Transverse colon (tissue), 4 donors: ENCODE measurements at places on chromosomes 12 and 14. TPM values are rescaled to one million over a fixed set of nuclear protein-coding genes. Genes with fewer than 3 reads are reported as not detected.
A peak's percentile ranks its signal among the peaks of the same experiment; 100 is the strongest.

- DNase-seq: no peak
Observed at GRCh38 chr12:51076236-51076930, 7.0 kb downstream of the CSRNP2 start.

GRCh38 chr14:59046746-59047145 lies 141.7 kb upstream of the DAAM1 start:
- DNase-seq: no peak

- DNase-seq: peak; percentile 19
Observed at GRCh38 chr12:26870491-26871419, 37.8 kb upstream of the ITPR2 start.

- no peak for DNase-seq
Observed at GRCh38 chr12:95319694-95320331, 102.2 kb downstream of the VEZT start.

SLC25A47 gene
- not detected for total RNA-seq

GOLT1B gene
- total RNA-seq: 13.8 TPM

AKAP3 gene
- total RNA-seq: not detected

DNA sequence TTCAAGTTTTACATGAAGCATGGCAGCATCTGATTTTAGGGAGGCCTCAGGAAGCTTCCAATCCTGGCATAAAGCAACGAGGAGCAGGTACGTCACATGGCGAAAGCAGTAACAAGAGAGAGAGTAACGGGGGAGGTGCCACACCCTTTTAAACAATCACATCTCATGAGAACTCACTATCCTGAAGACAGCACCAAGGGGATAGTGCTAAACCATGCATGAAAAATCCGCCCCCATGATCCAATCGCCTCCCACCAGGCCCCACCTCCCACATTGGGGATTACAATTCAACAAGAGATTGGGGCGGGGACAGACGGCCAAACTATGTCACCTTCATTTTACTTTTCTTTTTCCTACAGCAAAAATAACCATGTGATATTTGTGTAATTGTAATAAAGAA lies 7.2 kb upstream of the MAP3K9 start:
- DNase-seq: no peak

CD4 gene
- 1.5 TPM for total RNA-seq

DNA sequence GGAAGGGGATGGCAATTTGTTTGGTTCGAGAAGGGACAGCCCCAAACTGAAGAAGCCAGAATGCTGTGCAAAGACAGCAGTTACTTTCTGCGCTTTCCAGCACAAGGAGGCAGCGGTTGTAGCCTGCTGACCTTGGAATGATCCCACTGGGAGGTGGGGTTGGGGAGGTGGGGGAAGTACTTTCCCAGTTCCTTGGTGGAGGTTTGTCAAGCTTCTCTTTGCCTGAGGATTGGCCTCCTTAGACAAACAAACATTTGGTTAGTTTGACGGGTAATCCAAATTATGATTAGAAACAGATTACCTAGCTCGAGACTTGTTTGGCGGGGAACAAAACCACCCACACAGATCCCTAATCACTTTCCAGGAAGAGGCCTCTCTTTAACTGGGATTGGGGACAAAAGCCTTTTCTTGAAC lies 79.1 kb upstream of the EGLN3 start:
- peak; percentile 21 for DNase-seq

DNA sequence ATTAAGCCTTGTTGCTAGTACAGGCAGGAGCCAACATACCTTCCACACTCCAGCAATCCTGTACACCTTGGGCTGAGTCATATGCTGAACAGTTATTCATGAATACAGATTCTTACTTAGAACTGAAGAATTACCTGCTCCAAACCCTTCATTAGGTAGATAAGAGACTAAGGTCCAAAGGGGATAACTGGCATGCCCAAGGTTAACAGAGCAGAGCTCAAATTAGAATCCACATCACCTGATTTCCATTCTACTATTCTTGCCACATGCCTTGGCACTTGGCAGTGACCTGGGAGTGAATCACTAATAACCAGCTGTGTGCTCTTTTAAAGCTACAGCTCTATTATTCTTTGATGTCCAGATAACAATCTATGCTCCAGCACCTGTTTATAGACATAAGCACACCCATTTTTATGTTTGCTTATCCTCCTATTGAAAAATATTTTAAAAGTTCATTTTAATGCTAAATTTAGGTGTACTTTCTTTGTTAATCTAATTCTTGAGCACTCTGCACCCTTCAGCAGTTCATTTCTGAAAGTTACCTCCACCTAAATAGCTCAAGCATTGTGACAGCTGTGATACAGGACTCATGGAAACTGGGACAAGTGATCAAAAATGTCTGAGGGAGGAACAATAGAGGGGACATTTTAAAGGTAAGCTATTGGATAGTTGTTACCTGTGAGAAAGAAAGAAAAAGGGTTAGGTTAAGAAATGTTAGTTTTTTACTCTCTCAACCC lies 19.4 kb downstream of the LPCAT3 start:
- no peak for DNase-seq

- DNase-seq: no peak
Observed at GRCh38 chr14:24712909-24713308, 78.9 kb upstream of the GZMB start.

- no peak for DNase-seq
Observed at GRCh38 chr14:96042248-96042930, 3.2 kb downstream of the C14orf132 start.

DNA sequence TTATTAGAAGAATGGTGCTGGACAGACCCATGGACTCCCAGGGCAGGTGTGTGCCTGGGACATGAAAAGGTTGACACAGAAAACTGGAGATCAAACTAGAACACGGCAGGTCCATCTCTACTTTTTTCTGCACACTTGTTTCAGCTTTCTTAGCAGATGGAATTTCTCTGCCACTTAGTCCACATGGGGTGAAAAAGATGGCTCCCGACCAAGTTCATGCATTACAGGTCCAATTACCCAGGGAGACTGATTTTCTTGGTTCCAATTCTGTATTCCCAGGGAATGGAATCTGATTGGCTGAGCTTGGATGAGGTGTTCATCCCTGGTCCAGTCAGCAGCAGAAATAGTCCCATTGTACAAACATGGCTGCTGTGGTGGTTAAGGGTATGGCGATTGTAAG lies 238.9 kb upstream of the SRRM4 start:
- DNase-seq: no peak

DNA sequence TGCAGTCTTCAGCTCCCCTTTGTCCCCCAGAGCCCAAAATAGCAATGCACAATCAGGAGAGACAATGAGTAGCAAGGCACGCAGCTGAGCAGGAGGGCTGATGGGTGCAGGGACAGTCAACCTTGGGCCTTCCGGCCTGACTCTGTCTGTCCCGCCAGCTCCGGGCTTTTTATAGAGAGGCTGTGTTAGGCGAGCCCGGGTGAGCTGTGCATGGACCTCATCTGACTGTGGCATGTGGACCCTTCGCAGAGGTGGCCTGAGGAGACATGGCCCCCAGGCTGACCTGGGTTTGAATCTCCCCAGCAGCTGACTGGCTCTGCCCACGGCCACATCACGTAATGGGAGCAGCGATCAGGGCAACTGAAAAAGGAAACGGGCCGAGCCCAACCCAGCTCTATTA lies 177.9 kb downstream of the TSPAN9 start:
- no peak for DNase-seq

ABCD2 gene
- total RNA-seq: 0.55 TPM

FGF23 gene
- not detected for total RNA-seq

RNASE11 gene
- total RNA-seq: not detected

- no peak for DNase-seq
Observed at GRCh38 chr14:54387328-54387727, 9.5 kb upstream of the CDKN3 start.

DNA sequence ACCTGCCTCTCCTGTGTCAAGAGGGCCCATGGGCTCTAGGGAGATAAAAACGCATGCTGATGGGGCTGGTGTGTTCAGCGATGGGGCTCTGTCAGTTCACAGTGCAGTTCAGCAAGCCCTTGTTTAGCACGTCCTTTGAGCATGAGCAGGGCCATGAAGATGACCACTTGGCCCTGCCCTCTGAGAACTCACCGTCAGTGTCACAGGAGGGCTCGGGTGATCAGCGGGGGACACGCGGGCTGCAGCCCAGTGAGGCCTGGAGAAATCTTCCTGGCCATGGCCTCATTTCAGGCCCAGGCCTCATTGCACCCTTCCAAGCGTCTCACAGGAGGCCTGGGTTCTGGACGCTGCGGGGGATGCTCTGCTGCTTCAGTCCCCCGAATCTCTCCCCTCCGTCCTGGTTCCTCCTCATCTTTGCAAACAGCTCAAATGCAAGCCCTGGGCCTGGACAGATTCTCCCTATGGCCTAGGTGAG lies 181.6 kb downstream of the ADGRD1 start:
- no peak for DNase-seq

GRCh38 chr14:54589076-54589475 lies 22.1 kb downstream of the SAMD4A start:
- no peak for DNase-seq

TC2N gene
- total RNA-seq: 85.4 TPM

GRCh38 chr14:24192933-24193332 lies 2.3 kb downstream of the TM9SF1 start:
- DNase-seq: no peak

- DNase-seq: no peak
Observed at GRCh38 chr12:116492703-116493324, 66.4 kb upstream of the MAP1LC3B2 start.

DNA sequence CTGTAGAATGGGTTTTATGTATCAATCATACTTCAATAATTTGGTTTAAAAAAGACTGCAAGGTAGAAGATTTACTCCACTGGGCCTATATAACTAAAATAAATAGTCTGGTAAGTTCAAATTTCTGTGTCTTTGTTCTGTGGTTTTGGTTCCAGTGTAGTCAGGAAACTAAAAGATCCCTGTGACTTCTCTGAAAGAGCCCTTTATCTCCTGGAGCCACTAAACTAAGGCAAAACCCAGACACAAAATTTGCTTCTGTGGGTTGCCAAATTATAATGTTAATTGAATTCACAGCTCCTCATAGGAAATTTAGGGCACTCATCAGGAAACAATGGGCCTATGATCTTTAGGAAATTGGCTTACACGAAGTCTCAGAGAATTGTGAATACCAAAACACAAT lies 1038.4 kb downstream of the GALC start:
- no peak for DNase-seq

GRCh38 chr14:65110525-65110924 lies 8.2 kb upstream of the MAX start:
- DNase-seq: no peak

GRCh38 chr14:103374121-103374520 lies 11.1 kb upstream of the MARK3 start:
- DNase-seq: no peak
